ENCODE measurements at places on chromosomes 2 and 18.

GRCh38 chr2:170743530-170744239 is 26.5 kb upstream of the ERICH2 start:
- no peak for DNase-seq

GRCh38 chr2:194166818-194167217 is 1490.2 kb upstream of the SLC39A10 start:
- no peak for DNase-seq

DNA sequence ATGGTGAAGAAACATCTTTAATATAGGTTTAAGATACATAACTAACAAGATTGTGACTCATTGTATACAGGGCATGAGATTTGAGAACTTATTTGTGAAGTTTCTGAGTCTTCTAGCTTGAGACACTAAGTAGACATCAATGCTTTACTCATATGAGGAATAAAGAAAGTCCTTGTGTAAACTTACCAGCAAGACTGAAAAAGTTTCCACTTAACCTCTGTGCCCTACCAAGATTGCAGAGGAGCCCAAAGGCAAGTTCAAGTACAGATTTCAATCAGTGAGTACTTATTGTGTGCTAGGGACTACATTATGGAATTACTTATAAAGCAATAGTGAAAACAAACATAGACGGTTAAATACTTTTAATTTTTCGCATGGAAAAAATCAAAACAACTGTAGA is 1041.2 kb upstream of the CELF4 start:
- no peak for DNase-seq

- DNase-seq = no peak
These were observed 194.9 kb downstream of the GALNT1 start for GRCh38 chr18:35776473-35776872.

GRCh38 chr2:74074487-74074886 is 73.2 kb downstream of the BOLA3 start:
- no peak for DNase-seq

- no peak for DNase-seq
These were observed 94.1 kb upstream of the ZNF804A start for GRCh38 chr2:184504252-184504651.

DNA sequence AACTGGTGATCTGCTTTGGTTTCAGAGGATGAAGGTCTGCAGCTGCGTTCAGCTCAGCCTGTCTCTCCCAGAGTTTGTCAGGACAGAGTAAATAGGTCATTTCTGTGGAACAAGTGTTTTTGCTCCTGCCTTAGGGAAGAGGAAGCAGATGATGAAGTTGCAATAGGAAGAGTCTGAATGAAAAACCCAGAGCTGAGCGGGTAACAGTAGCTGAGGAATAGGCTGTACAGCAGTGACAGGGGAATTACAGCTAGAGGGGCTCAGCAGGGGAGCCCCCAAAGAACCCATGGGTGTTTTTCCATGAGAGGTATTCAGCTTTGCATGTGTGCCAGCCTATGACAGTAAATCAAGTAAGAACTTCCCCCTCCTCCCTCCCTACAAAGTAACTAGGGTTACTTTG is 10.3 kb upstream of the CYBRD1 start:
- no peak for DNase-seq

DNA sequence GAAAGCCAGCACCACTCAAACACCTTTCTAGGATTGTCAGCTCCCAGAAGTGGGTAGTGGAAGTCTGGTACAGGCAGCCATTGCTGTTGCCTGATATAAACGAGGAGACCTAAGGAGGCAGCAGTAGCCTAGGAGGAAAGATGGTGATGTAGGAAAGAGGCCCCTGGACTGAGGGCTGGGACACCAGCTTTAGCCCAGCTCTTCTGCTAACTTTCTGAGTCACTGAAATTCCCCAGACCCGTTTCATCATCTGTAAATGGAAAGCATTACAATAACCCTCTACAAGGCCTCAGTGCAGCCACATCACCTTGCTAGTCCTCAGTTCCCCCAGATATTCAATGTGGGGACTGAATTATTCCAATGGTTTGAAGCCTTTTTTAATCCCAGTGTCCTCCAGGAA is 336.5 kb downstream of the TNS1 start:
- no peak for DNase-seq

- DNase-seq = no peak
These were observed 67.4 kb upstream of the ZNF804A start for GRCh38 chr2:184530959-184531358.

GRCh38 chr18:57816208-57816954 is 13.3 kb upstream of the ATP8B1 start:
- DNase-seq = no peak

GRCh38 chr2:239381709-239382134 is 19.1 kb downstream of the HDAC4 start:
- peak; percentile 67 for DNase-seq

- no peak for DNase-seq
These were observed 171.3 kb downstream of the CDH19 start for GRCh38 chr18:66432636-66433035.

DNA sequence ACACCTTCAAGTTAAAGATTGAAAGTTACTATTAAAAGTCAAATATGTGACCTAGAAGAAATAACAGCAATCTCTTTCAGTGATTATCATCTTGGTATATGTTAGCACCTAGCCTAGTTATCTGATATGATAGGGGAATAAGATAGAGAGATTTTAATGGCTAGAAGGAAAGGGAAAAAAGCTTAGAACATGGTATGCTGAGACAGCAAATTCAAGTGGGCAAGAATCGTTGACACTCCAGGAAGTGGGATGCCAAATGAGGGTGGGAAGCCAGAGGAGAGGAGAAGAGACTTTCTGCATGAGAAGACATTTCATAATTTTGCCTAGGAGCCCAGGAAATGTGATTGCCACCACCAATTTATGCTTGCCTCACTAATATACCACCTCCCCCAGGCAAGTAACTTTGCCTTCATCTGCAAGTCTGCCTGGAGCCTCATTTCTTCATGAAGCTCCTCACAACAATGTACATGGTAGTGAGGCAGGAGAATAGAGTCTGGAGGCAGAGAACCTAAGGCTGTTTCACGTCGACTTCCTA is 504.9 kb downstream of the TNS1 start:
- DNase-seq = no peak

GRCh38 chr2:97673915-97674283 is 4.4 kb downstream of the C2orf92 start:
- no peak for DNase-seq

DNA sequence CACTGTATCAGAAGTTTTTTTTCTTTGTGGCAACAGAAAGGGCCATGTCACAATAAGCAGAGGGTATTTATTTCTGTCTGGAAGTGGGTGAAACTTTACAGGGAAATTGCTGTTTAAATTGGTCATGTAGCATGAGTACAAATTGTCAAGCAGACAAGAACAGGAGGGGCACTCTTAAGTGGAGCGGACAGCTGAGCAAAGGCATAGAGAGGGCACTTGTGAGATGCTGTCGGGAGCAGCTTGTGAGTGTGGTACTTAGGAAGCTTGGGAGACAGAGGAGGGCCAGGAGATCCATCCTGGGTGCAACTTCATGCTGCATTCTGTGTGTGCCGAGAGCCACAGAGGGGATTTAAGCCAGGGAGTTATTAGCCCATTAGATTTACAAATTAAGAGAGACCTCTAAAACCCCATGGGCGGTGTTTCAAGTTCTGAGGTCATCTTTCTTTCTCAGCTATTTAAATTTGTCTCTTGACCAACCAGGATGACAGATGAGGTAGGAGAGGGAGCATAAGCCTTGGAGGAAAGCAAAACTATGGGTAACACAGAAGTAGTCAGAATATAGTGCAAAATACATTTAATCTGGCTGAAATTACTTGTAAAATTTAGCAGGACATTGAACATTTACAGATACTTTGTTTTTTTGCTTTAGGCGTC is 30.4 kb downstream of the INPP4A start:
- DNase-seq = no peak

- no peak for DNase-seq
These were observed 1.7 kb upstream of the DYSF start for GRCh38 chr2:71451705-71452104.

Measured in GM12892 (cell line).